ENCODE measurements at places on chromosomes 16 and 17.

- no peak for DNase-seq
These were observed 15.9 kb downstream of the LITAF start for GRCh38 chr16:11570806-11571205.

DNA sequence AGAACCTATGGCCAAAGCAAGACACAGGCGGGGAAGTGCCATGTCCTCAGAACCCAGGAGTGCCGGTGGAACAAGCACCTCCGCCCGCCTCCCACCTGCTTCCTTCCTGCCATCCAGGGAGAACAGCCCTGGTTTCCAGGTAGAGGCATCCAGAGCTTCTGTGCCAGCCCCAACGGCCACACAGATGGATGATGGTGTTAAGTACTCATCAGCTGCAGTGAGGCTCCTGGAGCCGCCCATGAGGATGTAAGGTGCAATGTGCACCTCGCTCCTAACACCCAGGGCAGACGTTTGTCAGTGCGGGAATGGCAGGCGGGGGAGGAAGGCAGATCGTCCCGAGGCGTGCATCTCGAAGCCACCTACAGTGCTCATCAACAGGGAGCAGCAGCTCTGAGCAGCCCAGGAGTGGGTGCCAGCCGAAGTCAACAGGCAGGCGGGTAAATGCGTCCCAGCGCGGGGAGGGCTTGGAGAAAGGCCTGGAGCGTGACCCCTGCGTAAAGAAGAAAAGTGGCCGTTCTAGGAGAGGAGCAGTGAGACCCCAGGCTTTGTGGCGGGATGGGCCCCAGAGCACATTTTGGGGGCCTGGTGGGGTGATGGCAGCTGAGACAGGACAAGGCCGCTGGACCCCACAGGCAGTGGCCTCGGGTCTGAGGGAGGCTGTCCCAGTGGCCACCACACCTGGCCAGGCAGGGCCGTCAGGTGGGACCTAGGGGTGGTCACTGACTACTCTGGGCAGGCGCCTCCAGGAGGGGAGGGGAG lies 46.1 kb upstream of the ACSF3 start:
- DNase-seq, result no peak

DNA sequence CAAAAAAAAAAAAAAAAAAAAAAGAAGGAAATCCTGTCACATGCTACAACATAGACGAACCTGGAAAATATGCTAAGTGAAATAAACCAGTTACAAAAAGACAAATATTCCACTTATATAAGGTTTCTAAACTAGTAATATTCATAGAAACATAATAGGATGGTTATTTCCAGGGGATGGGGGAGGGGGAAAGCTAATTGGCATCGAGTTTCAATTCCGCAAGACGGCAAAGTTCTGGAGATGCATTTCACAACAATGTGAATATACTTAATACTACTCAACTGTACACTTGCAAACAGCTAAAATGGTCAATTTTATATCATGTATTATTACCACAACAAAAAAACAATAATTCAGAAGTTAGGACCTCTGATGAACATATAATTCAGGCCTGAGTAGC lies 37.9 kb upstream of the ABCA9 start:
- no peak for DNase-seq

- DNase-seq, result no peak
These were observed 26.8 kb upstream of the TMEM220 start for GRCh38 chr17:10756619-10757018.

DNA sequence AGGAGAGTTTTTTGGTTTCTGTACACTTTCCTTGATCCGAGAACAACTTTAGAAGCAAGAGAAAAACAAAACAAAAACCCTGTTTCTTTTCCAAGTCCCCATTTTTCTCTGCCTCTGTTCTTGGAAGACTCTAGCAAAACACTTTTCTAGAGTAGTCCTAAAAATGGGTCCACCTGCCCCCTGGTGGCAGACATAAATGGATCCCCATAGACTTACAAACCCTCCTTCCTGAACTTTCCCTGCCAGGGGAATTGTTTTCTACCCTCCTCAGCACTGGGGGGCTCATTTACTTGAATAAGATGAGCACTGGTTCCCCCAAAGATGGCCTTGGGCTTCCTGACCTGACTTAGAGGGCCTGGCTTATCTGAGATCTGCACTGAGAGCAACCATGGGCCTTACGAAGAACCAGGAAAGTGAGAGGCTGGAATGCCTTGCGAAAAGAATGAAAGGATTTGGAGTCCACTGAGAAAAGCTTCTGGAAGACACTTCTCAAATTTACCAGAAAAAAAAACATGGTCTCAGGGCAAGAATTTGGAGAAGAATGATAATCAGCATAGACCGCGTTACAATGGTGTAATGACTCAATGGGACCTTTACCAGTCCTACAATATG lies 48.0 kb upstream of the CDYL2 start:
- no peak for DNase-seq

GRCh38 chr17:50679008-50679544 lies 28.6 kb downstream of the ANKRD40 start:
- no peak for DNase-seq

DNA sequence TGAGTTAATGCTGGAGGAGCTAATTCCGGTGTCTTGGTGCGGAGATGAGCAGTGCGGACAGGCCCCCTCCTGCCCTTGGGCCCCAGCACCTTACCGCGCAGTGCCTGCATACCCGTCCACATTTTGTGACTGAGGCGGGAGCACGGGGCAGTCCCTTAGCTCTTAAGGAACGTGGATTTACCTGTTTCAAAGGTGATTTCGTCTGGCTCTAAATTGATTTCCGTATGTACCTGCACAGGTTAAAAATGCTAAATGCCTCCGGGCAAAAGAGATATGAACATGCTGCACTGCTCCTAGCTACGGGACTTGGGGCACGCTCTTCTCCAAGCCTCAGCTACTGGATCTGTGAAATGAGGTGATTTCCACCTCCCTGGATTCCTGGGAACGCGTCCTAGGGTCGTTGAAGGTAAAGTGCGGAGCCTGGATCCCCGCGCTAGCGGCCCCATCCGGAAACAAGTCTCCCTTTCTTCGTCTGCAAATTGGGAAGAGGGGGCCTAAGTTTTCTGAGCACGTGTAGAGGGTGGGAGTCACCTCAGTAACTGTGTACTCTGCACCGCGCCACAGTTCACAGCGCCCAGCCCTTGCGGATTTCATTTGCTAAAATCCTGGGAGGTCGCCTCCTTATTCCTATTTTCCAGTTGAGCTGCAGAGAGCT lies 669 bp upstream of the CRISPLD2 start:
- DNase-seq, result no peak

- DNase-seq, result no peak
These were observed 3.9 kb downstream of the GFAP start for GRCh38 chr17:44911133-44912001.

DNA sequence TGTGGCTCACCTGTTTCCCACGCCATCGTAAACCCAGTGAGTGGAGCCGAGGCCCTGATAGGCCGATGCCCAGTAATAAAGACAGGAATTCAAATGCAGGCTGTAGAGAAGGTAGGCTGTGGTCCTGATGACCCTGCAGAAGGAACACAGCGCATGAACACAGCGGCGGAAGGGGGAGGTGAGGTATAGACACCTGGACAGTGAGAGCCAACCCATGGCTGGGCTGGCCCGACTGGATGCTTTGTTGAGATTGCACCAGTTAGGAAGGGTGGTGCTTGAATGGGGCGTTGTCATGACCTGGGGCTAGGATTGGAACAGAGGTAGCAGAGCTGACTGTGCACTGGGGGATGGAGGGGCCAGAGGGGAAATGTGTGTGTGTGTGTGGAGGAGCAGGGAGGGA lies 59.2 kb downstream of the CNGB1 start:
- DNase-seq, result no peak

GRCh38 chr16:6482696-6483468 lies 849.8 kb upstream of the RBFOX1 start:
- DNase-seq, result no peak

GRCh38 chr16:19344980-19345379 lies 59.4 kb downstream of the CLEC19A start:
- DNase-seq, result no peak

DNA sequence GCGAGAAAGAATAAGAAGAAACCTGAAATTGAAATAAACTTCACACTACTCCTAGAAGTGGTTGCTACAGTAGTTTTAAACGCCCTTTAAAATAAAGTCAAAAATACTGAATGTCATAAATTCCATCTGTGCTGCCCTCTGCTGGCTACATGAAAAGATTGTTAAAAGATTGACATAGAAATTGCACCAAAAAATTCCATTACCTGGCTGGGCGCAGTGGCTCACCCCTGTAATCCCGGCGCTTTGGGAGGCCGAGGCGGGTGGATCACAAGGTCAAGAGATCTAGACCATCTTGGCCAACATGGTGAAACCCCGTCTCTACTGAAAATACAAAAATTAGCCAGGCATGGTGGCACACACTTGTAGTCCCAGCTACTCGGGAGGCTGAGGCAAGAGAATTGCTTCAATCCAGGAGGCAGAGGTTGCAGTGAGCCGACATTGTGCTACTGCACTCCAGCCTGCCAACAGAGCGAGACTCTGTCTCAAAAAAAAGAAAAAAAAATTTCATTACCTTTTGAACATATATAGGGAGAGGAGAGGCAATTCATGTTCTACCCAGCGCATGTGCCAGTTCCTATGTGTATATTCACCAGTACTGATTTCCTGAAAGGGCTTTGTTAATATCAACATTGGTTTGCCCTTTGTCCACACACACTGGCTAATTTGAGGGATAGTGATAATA lies 36.5 kb downstream of the CYTH1 start:
- DNase-seq, result no peak
